ENCODE measurements at places on chromosomes 1 and 21.

GRCh38 chr21:45434645-45435217 is 29.8 kb downstream of the COL18A1 start:
- DNase-seq, result no peak

DNA sequence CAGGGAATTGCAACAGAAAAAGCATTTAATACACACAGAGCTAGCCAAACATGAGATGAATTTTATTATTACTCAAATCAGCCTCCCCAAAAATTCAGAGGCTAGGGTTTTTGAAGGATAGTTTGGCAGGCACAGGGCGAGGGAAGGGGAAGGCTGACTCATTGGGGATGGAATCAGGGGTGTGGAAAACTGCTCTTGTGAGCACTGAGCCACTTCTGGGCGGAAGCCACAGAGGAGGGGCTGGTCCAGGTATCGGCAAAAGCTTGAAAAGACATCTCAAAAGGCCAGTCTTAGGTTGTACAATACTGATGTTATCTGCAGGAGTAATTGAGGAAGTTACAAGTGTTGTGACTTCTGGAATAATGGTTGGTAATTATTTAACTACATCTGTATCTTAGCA is 109.4 kb downstream of the TLR5 start:
- peak; percentile 22 for DNase-seq

DNA sequence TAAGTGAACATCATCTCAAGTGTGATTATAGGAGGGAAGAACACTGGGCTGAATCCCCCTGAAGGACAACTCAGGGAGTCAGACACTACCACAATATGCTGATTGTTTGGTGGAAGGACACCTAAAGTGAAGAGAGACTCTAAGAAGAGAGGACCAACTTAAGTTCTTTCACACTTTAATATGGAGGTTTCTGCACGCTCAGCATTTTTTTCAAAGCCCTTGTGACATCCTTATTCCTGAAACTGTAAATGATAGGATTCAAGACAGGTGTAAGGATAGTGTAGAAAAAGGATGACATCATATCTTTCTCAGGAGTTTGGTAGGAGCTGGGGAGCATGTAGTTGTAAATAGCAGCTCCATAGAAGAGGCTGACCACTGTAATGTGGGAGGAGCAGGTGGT is 4.8 kb downstream of the OR2T10 start:
- DNase-seq, result no peak

DNA sequence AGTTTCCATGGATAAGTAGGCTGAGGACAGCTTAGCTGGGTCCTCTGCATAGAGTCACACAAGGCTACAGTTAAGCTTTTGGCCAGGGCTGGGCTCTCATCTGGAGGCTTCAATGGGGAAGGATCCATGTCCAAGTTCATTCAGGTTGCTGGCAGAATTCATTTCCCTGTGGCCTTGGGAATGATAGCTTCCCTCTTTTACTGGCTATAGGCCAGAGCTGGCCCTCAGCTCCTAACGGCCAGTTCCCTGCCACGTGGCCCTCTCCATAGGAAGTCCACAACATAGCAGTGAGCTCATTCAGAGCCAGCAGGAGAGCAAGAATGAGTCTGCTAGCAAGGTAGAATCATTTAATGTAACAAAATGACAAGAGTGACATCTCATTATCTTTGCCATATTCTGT is 15.1 kb upstream of the PODN start:
- DNase-seq, result peak; percentile 73

DNA sequence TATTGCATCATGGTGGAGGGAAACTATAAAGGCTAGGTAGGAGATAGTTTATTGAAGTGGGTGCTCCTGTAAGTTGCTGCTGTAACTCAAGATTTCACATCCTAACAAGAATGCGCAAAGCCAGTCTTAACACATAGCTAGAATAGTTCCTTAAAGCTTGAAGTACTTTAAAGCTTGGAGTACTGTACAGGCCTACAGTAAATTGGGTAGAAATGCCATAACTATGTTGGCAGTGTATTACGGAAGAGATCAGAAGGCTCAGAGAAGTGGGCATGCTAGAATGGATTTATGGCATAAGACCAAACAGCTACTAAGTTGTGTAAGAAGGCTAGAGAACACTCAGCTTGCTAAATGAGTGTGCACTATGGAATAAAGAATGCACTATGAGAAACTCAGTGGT is 44.5 kb downstream of the DMRTA2 start:
- DNase-seq, result no peak

- DNase-seq, result peak; percentile 31
These were observed 1.5 kb downstream of the KNCN start for GRCh38 chr1:46549697-46550681.

DNA sequence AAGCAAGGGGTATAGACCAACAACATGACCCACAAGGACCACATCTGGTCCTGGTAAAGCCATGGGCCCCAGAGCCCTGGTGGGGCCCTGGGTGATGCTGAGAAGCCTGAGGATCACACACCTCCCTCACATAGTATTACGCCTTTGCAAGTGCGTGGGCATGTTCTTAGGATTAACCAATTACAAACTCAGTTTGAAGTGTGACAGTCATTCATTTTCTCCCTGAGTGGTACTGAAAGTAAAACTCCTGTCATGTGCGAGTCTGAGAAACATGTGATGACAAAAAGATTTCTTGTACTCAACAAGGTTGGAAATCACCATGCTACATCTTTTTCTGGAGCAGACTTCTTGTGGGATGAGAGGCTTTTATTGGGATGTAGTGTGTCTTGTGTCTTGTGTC is 315.3 kb upstream of the DUSP10 start:
- DNase-seq, result no peak

GRCh38 chr1:70666381-70667140 is 255.5 kb downstream of the CTH start:
- DNase-seq, result no peak

- no peak for DNase-seq
These were observed 432.8 kb downstream of the MATN1 start for GRCh38 chr1:30290581-30290980.

DNA sequence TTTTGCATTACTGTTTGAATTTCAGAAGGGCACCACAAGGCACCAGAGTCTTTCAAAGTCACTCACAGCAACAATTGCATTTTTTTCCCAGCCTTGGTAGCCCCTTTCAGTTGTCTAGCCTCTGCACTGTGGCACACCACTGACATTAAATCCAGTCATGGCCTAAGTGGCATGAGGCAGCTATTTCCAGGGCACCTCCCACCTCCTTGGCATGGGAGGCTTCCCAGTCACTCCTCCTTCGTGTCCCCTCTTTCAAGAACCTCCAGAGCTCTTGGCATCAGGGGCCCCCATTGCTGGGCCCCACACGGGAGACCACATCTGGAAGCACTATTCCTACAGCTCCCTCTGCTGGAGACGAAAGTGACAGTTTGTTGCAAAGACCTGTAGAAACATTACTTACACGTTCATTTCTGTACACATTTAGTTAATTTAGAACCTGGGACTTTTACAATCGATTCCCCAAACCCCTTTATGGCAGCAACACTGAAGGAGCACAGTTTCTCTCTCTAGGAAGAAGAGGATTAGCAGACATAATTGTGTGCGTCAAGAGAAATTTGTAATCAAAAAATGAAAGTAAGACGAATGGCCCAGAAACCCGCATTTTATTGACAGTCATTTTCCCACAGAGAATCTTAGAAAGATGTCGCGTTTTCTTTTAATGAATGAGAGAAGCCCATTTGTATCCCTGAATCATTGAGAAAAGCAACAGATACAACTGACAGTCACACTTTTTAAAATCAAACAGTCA is 5.7 kb upstream of the CHD5 start:
- peak; percentile 57 for DNase-seq

- DNase-seq, result no peak
These were observed 12.1 kb downstream of the EPHA10 start for GRCh38 chr1:37752583-37753471.

DNA sequence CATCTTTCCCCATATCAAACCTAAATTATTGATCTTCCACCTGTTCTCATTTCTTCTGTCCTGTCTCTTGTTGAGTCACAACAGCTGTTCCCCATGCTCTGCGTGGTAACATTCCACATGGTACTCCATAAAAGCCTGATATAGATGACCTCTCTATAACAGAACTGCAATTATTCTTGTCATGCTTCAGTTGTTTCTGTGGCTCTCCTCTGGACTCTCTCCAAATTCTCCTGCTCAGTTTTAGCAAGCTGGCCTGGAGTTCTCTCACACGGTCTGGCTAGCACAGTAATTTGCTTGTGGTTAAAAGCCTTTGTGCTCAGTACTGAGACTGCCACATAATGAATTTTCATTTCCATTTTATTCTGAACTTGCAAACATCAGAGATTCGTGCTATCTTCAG is 10.6 kb upstream of the LRRC39 start:
- peak; percentile 76 for DNase-seq

DNA sequence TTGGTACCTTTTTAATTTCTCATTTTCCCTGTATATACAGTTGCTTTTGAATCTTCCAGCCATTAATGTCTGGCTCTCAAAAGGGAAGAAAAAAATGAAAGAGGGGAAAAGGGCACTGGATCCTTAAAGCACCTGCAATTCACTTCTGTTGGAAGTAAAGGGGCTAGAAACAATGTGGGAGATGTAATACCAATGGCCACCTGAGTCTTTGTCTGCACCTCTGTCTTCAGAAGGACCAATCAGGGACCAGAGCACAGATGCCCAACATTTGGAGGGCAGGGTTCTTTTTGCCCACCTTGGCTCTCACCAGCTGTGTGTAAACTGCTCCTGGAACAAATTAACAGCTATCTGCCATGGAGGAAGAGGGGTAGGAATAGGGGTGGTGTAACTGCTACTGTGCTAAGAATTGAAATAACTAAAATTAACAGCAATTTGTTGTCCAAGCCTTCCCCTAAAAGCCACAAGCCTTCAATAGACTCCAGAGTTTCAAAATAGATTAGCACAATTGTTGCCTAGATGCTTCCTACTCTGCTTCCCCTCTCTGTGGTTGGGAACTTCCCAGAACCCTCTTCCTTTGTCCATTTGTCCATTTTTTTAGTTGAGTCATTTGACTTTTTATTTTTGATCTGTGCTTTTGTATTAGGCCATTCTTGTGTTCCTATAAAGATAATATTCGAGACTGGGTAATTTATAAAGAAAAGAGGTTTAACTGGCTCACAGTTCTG is 11.5 kb upstream of the LRRC8B start:
- no peak for DNase-seq

GRCh38 chr1:54121482-54122134 is 31.2 kb downstream of the CDCP2 start:
- peak; percentile 72 for DNase-seq

DNA sequence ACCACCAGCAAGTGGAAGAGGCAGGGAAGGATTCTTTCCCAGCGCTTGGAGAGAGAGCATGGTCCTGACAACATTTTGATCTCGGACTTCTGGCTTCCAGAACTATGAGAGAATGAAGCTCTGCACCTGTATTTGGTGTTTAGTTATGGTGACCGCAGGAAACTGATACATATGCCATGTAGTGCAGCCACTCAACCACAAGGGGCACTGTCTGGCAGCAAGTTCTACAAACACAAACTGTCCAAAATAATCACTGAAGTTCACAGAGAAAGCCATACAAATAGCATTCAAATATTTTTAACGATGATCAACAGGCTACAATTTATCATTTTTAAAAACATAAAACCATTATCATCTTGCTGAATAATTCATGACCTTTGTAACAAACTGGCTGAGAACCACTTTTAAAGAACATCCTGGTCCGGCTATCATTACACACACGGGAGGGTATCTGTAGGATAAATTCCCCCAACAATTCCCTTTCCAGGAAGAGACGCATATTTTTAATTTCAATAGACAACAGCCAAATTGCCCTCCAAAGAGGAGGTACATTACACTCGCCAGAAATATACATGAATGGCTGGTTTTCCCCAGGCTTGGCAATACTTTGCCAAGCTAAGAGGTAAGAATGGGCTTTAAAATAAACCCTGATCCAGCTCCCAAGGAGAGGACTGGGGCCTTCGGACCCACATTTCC is 9.2 kb upstream of the CBR3 start:
- DNase-seq, result peak; percentile 61

DNA sequence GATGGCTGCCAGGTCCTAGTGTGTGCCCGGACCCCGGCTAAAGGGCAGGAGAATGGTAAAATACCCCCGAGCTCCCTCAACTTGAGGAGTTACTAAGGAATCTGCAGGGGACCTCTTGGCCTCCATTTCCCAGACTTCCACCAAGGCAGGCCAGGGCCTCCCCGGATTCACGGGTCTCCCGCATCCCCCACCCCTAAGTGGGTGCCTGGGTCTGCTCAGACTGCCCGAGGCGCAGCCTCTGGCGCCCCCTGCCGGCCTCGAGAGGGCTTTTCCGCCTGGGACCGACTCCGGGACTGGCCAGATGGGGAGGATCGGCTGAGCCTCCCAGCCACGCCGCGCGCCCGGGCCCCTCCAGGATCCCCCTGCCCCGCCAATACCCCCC is 1.7 kb downstream of the PLEKHG5 start:
- DNase-seq, result peak; percentile 64

- no peak for DNase-seq
These were observed 121.7 kb downstream of the KIF26B start for GRCh38 chr1:245276445-245276844.

DNA sequence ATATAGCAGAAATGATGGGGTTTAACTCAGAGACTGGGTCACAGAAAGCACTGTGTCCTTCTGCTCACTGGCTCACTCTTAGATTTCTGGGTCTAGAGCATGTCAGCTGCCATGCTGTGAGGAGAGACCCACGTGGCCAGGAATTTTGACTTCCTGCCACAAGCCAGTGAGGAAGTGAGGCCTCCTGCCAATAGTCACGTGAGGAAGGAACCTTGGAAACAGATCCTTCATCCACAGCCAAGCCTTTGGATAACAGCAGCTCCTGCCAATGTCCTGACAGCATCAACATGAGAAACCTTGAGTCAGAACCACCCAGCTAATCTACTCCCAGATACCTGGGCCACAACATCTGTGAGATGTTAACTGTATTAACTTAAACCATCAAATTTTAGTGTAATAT is 114.5 kb upstream of the PLPPR5 start:
- DNase-seq, result peak; percentile 19

- no peak for DNase-seq
These were observed 98.0 kb downstream of the WDR4 start for GRCh38 chr21:42781150-42781970.

GRCh38 chr1:44645476-44646244 is 28.6 kb downstream of the TMEM53 start:
- DNase-seq, result peak; percentile 72

DNA sequence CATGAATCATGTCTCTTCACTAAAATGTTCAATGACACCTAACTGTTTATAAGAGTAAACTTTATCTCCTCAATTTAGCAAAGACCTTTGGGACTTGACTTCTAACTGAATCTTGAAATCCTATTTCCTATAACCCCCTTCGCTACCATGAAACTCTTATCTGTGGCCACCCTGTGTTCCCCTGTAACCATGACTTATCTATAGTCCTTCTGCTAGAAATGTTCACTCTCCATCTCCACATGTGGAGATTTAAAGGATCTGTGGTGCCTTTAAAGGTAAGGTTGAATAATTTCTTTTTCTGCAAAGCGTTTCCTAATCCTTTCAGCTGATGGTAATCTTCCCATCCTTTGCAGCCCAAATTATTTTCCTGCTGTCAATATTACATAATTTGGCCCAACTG is 436.3 kb upstream of the RUNX1 start:
- DNase-seq, result no peak
